ENCODE measurements at places on chromosomes 6 and 20. TPM values are rescaled to one million over a fixed set of nuclear protein-coding genes. Genes with fewer than 3 reads are reported as not detected.

- no peak for DNase-seq
Measured at GRCh38 chr6:10136636-10137035, 278.2 kb downstream of the TFAP2A start.

The NECAB3 gene
- 29.3 TPM for total RNA-seq

- no peak for DNase-seq
Measured at GRCh38 chr6:114580882-114581281, 238.1 kb upstream of the HS3ST5 start.

GRCh38 chr20:53837126-53837826 lies 233.1 kb downstream of the BCAS1 start:
- DNase-seq: no peak

The IL17A gene
- total RNA-seq: not detected

- DNase-seq: no peak
Measured at GRCh38 chr6:71395731-71396409, 107.3 kb downstream of the OGFRL1 start.

DNA sequence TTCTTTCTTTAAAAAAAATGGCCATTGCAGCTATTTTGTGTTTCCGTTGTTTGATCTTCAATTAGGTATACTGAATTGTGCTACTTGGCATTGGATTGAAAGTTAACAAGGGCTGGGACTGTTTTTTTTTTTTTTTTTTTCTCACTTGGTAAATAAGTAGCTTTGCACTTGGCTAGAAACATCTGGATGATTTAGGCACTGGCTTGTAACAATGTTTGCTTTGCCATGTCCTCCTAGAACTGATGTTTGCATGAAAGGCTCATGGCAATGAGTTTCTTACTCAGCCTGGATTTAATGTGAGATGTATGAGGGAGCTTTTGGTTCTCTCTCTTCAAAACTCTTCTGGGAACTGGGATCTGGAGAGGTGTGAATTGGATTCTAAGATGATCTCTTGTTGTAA lies 414.1 kb downstream of the CDH26 start:
- DNase-seq: no peak

DNA sequence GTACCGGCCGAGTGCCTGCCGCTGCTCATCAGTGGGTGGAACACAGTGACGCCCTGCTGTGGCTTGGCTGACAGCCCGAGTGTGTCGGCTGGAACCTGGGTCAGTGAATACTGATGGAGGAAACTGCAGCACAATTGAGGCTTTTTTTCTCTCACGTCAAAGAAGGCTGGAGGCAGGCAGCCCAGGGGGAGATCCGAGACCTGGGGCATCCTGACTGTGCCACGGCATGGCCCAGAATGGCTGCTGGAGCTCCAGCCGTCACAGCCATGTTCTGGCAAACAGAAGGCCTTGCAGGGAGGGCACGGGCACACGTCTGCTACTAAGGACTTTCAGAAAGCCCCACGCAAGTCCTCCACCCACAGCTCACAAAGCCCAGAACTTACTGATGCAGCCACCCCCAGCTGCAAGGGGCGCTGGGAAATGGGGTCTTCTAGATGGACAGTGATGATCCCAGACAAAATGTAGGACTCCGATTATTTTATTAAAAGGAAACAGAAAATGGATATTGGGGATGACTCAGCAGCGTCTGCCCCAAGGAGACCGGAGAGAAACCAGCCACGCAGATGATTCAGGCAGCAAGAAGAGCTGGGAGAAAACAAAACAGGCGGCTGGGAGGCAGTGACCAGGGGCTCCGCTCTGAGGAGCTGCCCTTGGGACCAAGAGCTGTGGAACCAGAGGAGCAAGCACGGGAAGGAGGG lies 140.0 kb downstream of the TAF4 start:
- DNase-seq: no peak

DNA sequence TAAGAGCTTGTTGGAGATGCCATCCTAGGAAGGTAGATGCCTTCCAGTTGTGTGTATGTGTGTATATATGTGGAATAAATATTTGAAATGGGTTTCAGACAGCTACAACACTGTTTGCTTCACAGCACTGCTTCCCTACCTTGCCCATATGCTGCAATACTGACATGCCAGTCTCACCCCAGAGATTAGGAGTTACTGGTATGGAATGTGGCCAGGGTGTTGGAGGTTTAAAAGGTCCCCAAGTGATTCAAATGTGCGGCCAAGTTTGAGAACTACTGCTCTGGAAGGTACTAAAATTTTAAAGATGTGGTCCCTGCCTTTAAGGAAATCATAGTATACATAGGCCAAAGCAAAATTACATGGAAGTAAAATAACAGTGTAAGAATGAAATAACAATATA lies 39.5 kb downstream of the BCKDHB start:
- no peak for DNase-seq

DNA sequence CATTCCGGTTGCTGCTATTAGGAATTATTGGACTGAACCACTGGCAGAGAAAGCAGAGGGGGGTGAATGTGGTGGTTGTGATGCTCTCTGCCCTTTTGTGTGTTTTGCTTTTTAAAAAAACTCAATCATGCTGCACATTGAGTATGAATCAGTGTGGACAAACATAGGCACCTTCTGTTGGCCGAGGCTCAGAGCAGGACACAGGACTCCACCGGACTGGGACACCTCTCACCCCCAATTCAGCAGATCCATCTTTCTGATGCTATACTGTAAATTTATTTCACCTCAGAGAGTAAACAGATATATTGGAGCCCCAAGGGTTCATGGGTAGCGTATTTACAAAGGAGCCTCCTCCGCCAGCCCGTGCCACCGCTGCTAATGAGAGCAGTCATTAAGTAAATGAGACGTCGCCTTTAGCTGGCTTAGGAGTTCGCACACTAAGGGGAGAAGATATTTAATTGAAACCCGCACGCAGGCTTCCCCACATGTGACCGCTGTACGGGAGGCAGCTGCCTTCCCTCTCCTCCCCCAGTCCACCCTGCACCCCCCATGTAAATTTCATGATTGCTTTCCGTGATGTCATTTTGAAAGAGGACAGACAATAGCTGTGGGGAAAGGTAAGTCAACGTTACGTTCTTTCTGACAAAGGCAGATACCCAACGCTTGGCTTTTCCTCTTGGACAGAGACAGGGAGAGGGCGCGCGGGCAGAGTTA lies at the start of gene MYT1:
TSS of gene MYT1 (plus strand) at position 330 of the 714 bp plus-strand sequence. CDS start 34,410 bp downstream, outside the sequence.
- DNase-seq: no peak

- DNase-seq: no peak
Measured at GRCh38 chr20:20231528-20232298, 136.2 kb upstream of the INSM1 start.

The ZNF311 gene
- total RNA-seq: 3.7 TPM

DNA sequence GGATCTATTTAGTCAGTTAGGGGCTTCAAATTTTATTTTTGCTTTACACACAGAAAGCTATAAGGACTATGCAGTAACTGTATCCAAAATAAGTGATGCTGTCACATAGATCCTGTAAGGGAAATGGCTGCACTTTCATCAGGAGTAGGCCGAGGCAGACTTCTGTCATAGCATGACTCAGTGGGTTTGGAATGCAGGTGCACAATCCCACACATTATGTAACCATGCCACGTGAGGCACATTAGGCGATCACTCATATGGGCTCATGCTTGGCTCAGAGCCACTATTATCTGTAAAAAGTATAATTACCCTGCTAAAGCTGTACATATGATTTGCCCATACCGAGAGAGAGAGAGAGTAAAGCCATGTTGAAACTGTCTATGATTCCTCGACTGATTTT lies 1189.4 kb upstream of the EYS start:
- no peak for DNase-seq

- no peak for DNase-seq
Measured at GRCh38 chr6:127718694-127719093, 141.7 kb downstream of the C6orf58 start.

- no peak for DNase-seq
Measured at GRCh38 chr6:138105446-138105845, 1.8 kb downstream of the PERP start.

The HTR1E gene
- 0.09 TPM for total RNA-seq

All from WTC11 (cell line).